Sciatic nerve (tissue), 2 donors: ENCODE measurements at places on chromosomes 2 and 18.

GRCh38 chr2:221961561-221961960 is 337.2 kb downstream of the PAX3 start:
- no peak for DNase-seq

DNA sequence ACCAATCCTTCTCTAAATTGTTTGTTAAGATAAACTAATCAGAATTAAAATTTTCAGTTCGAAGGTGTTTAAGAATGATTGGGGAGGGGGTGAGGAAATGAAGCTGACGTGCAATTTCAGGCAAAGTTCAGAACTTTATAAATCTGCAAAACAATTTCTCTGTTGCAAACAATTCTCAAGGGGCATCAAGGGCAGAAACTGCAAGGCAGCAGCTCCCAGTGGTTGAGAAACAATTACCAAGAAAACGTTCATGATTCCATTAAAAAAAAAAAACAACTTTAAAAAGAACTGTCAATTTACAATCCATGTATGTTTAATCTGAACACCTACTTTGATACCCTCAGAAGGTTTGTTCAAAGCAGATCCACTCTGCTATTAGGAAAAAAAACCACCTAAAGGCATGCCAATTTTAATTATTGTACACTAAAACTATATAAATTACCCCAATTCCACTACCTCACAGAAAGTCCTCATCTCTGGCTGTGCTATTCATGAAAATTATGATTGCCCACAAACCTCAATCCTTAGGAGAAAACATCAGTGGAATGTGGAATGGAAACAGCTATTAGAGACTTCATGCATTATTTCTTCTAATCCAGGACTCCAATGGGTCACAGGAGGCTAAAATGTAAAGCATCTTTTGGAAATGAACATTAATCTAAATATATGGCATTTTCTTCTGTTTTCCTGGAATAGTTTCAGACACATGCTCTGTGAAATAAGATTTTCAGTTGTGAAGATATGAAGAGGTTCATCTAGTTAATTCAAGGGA is 119.9 kb upstream of the ACVR1C start:
- no peak for DNase-seq

GRCh38 chr2:60212181-60212945 is 341.1 kb downstream of the BCL11A start:
- DNase-seq = no peak

DNA sequence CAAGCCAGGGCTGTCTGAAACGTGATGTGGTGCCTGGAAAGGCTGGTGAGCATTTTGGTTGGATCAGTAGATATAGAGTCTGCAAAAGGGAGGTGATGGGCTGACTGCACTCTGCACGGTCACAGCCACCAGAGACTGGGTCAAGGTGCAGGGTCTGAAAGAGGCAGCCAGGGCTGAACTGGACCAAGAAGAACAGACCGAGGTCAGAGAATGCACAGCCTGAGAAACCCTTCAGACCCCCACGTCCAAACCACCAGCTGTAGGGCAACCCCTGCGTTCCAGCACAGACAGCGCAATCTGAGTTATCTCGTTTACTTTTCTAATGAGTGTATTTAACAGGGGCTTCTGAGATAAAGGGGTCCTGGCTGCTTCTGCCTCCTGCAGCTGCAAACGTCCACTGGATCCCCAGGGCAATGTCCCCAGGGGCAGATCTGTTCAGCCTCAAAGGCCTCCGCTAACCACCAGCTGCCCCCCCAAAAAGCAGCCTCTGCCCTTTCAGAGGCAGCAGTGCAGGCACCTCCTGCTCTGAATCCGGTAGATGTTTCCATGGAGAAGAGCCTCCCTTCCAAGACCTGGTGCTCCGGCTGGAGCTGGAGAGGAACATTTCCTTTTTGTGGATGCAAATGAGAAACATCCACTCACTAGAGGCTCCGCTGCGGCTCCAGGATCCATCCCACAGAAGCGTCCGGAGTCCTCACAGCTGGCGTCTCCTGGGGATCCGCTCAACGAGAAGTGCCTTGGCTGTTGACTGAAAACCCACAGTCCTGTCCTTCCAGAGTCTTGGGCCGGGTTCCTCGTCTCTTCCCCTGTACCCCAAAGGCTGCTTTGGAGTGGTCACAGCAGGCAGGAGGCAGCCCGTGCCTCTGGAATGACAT is 970 bp upstream of the KCNG2 start:
- peak; percentile 57 for DNase-seq

- DNase-seq = no peak
Measured at GRCh38 chr2:232667989-232668583, 29.0 kb upstream of the GIGYF2 start.

DNA sequence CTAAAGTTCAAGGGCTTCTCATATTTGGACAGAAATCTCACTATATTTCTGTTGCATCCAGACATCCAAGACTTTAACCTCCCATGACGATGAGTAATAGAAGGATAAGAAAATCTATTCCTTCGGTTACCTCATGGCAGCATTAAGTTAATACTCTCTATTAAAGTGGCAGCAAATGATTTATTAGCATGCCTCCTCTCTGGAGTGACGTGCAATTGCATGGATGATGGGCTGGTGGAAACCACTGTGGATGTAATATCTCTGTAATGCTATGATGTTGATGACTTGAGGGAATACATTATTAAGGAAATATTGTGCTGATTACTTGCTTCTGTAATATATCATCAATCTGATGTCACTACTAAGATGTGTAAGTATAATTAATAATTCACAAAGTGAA is 336.8 kb downstream of the DSEL start:
- DNase-seq = no peak

DNA sequence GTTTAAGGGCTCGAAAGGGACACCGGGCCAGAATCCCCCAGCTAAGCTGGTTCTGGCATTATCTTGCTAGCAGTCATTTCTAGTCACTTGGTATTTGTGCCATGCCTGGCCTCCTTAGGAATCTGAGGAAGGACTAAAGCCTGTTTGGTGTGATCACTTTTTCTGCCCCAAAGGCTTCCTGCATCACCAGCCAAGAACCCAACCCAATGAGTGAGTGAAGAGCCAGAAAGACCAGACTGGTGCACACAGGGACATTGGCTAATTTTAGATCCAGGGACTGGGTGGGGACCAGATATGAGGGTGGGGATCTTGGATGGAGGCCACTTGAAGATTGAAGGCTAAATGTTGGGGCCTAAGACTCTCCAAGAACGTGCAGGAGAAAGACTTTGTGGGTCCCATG is 411.9 kb upstream of the TNP1 start:
- DNase-seq = no peak

- no peak for DNase-seq
Measured at GRCh38 chr18:32427084-32427900, 43.4 kb downstream of the GAREM1 start.

- no peak for DNase-seq
Measured at GRCh38 chr2:42860319-42861094, 68.1 kb upstream of the HAAO start.

GRCh38 chr18:6746386-6746960 is 17.0 kb downstream of the ARHGAP28 start:
- no peak for DNase-seq

DNA sequence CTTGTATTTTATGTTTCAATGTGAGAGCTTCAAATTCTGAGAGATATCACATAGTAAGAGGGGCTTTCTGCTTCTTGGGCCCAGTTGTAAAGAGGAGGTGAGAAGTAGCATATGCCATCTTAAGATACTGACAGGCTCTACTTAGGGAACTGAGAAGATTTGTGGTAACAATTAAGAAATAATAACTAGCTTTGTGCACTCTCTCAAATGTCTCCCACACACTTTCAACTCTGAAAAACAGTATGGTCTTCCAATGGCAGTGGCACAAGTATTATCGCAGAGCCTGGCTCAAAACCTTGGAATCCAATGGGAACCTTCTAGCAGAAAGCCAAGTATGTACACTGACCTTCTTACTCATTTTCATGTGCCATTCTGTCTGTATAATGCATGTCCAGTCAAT is 80.3 kb upstream of the FAM237A start:
- no peak for DNase-seq

DNA sequence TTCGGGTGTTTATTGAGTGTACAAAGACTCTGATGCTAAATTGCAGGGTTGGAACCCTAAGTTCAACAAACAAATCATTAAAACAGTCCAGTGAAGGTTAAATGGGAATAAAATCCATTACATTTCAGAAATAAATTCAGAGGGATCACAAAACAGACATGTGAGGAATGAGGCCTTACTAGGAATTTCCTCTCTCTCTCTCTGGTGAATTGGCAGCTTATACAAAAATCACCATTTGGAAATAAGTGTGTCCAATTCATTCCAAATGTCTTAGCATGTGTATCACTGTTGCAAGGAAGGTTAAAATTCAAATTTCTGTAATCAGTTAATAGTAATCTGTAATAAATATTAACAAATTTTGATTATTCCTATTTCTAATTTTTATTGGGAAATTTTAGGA is 228.6 kb upstream of the PXDN start:
- no peak for DNase-seq

- DNase-seq = no peak
Measured at GRCh38 chr2:138470941-138471340, 30.6 kb upstream of the SPOPL start.

DNA sequence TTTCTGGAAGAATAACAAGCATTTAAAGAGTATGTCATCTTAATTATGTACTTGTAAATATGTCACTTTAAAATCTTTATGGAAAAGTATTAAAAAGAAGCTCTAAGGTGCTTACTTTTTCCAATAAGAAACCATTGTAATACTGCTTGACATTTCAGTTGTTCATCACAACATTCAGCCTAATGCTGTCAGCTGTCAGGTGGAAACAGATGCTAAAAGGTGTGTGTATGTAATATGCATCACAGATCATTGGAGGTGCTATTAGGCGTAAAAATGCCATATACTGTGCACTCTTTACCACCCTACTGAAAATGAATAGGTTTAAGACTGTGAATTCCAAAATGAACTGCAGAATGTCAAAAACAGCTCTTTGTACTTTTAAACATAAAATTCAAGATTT is 40.3 kb downstream of the METTL8 start:
- DNase-seq = no peak

DNA sequence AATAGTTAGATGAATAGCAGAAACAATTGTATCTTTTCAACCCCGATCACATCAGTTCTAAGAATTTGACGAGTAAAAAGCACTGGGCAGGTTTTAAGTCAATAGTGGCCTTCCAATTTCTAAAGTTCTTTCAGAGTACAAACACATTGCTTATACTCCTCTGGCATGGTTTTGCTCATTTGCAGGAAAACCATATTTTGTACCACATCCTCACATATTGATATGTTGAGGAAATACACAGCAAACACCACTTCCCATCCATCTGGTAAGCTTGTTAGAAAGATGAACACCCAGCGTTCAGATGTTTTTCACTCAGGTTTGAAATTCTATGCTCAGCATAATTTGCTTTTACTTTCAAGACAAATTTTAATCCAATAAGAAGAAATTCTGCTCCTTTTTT is 344.6 kb upstream of the ACVR2A start:
- no peak for DNase-seq

- no peak for DNase-seq
Measured at GRCh38 chr2:31962757-31963361, 47.9 kb downstream of the MEMO1 start.

DNA sequence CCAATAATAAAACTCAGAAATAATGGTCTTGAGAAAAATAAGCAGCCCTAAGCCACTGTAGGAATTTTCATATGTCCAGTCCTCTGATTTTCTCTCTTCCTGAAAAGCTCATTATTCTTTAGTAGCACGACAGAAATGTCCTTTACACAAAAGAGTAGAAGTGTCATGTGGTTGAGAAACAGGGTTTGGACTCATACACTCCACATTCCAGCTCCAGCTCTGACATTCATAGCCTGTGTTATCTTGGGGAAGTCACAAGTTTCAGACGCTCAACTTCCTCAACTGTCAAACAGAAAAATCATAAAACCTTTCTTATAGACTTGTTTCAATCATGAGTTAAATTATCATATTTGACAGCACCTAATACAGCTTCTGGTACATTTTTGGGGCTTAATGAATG is 511.5 kb downstream of the TNS1 start:
- DNase-seq = no peak

GRCh38 chr2:201532686-201533304 is 81.3 kb downstream of the STRADB start:
- DNase-seq = no peak

DNA sequence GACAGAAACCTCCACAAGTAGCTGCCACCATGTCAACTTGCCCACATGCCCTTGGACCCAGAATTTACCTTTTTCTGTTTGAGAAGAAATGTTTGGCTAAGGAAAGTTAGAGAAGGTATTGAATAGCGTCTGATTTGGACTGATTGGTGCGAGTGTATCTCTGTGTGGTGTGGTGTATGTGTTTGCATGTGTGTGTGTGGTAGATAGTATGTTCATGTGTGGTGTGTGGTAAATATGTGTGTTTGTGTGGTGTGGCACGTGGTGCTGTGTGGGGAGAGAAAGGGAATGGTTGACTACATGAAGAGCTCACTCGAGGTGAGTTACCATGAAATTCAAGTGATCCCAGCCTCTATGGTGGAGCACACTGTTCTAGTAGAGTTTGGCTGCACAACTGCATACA is 360.8 kb upstream of the SPHKAP start:
- DNase-seq = no peak

GRCh38 chr2:206802654-206803514 is 37.5 kb downstream of the FASTKD2 start:
- DNase-seq = no peak

- DNase-seq = no peak
Measured at GRCh38 chr2:202909394-202910192, 1.9 kb downstream of the WDR12 start.

GRCh38 chr2:161379740-161380139 is 36.4 kb upstream of the TBR1 start:
- no peak for DNase-seq

DNA sequence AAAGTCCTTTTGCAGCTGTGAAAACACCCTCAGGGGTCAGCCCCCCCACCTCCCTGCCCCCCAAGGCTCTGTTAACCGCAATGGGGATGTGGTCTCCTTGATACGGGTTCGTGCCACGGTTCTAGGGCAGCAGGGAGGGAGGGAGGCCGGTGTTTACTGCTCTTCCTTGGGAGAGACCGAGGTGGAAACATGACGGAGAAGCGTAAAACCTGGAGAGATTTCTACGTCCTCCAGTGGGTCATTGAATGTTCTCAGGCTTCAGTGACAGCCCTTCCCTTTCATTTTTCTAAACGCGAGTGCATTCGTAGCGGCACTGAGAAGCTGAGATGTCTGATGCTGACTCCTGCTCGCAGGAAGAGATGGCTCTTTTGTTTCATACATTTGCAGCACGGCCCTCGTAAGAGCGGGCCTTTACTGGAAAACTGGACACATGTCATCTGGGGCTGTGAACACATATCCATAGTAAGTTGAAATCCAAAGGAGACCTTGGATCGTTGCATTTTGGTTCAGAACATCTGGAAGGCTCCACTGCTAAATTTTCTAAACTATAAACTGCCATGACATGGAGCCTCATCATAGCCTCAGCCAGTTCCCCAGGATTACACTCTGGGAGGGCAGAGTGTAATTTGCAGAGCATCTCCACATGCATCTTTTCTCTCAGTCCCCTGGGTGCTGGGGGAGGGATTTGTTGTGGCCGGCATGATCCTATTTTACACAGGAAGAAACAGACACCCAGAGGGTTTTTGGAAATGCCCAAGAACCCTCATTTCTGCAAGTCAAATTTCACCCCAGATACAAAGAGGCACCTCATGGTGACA is 40.6 kb upstream of the HDAC4 start:
- no peak for DNase-seq
